ENCODE measurements at places on chromosomes 2 and 18.

DNA sequence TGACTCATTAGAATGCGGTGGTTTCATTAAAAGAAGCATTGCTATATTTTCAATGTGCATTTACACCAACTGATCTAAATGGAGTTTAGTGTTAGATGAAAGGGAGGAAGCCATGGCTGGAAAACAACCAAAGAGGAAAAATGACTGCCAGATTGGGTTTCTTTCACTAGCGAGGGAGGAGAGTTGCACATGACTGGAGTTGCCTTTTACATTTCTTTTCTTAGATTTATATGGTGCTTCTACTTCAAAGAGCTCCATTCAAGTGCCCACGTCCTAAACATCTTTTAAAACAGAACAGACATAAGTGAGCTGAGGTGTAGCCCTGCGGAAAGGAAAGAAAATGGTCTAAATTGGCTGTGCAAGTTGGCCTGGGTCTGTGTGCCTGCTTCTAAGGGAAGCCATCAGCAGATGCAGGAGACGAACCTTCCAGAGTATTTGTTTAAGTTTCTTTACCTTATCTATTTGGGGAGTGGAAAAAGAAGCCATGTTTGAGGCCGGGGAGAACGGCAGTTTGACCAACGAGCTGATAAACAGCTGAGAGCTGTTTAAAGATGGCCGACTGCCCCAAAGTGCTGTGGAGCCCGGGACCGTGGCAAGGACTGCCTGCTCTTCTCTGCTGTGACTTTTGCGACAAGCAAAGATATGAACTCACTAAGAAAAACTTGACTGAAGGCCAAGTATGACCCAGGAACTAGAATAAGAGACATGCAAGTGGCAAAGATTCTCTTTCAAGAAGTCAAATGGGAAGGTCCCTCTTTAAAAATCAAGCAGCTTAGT, 327.0 kb downstream of the ZNF516 start:
- no peak for DNase-seq

GRCh38 chr18:49645841-49646351, 84.0 kb downstream of the LIPG start:
- DNase-seq: no peak

DNA sequence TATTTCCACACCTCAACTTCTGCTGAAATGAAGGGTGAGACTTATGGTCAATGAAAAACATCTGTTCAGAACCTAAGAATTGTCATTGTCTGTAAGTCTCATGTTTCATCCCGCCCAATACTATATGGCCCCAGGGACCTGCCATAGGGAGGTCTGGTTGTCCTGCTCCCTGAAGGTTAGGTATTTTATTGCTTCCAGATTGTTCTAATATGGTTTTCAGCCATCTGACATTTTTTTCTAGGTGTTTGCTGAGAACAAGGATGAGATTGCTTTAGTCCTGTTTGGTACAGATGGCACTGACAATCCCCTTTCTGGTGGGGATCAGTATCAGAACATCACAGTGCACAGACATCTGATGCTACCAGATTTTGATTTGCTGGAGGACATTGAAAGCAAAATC, 7.3 kb downstream of the XRCC5 start:
- no peak for DNase-seq

GRCh38 chr2:237459741-237460174, 27.3 kb upstream of the MLPH start:
- DNase-seq: no peak

- no peak for DNase-seq
Observed at GRCh38 chr2:238287737-238288649, at the start of gene PER2. TSS of gene PER2 (minus strand) at chr2:238288610. CDS start at chr2:238277936, 10,674 bp downstream.

DNA sequence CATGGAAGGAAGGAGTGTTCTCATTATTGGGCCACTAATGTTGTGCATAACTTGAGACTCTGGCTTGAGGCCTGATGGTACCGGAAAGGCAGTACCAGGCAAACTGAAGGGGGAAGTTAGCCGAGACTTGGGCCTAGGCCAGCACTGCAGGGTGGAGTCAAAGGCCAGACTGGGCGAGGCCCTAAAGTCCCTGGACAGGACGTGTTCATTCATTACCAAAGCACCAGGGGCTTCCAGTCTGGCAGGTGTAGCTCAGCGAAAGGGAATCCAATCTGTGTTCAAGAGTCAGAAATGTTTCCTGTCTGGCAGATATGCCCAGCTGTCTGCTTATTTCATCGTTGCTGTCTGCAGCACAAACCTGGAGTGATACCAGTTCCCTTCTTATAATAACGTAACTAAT, 4.7 kb upstream of the ITSN2 start:
- no peak for DNase-seq

DNA sequence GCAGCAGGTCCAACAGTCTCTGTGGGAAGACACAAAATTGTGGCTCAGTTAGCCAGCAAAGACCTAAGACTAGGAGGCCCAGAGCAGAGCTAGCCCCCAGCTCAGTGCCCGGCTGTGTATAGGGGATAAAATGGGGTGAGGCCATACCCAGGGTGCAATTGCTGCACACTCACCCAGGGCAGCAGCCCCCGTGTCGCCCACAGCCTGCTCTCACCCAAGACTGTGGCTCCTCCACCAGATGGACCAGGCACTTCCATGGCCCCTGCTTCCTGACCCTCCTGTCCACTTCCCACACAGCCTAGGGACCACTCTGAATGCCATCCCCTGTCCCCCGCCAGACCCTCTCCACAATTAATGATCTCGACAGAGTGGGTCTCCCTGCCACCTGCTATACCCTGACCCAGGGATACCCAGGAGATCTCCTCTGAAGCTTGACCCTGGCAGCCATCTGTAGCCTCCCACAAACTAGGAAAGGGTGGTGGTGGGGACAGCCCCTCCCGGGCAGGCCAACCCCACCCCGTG, 85.7 kb downstream of the HS1BP3 start:
- no peak for DNase-seq

- DNase-seq: no peak
Observed at GRCh38 chr2:104758199-104758620, 95.7 kb upstream of the POU3F3 start.

- DNase-seq: no peak
Observed at GRCh38 chr2:140565756-140566155, 1565.1 kb downstream of the LRP1B start.

GRCh38 chr2:111676291-111676822, 207.6 kb downstream of the ANAPC1 start:
- DNase-seq: no peak

DNA sequence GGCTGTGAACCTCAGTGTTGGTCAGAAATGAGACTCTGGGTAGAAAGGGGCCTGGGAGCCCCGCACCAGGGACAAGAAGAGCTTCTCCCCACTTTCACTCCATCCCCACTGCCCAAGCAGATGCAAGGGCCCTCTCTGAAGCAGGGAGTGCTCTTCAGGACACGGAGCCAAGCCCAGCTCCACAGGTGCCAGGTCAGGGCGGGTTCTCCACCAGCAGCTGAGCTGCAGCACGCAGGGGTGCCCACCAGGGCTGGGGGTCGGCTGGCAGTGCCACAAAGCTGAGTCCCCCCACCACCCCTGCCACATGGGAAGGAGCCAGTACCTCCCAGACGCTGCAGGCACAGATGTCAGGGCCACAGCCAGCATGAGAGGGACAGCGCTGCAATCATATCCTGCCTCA, 106.2 kb downstream of the INHBB start:
- no peak for DNase-seq

- DNase-seq: no peak
Observed at GRCh38 chr2:132400901-132401240, 15.7 kb upstream of the GPR39 start.

DNA sequence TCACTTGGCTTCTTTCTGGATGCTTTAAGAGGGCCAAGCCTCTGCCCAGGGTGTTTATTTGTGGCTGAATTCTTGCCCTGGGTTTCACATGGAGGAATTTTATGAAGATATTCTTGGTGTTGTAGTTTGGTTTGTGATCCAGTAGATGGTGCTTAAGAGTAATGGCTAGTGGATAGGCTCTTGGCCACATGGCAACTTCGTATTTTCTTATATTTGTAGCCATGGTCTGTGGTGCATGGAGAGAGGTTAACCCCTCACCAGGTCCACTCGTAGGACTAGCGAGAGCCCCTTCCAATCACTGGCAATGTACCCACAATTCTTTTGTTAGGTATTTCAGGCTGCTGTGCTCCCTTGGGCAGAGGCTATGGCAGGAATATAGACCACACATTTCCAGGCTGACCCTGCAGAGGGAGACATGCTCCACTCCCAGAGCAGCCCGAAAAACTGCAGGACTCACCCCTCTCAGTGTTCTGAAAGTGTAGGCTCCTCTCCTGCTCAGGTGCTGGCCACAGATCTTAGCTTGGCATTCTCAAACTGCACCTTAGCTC, 582.1 kb upstream of the SETBP1 start:
- DNase-seq: no peak

DNA sequence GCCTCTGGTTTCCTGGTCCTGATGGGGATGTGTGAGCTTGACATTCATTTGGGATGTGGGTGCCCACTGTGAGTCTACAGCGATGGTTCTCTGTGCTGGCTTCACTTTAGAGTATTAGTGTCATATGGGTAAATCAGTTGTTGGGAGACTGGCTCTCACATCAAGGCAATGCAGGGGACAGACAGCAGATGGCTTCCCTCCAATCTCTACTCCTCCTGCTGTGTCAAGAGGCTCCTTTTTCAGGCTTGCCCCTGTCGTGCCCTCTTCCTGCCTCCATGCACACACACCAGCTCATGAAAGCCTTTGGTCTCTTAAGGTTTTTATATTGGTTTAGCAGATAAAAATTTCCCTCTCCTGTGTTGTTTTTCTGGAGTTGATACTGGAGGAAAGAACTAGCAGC, 315.6 kb downstream of the RDH14 start:
- DNase-seq: no peak

GRCh38 chr18:75234901-75235300, 24.3 kb downstream of the TSHZ1 start:
- DNase-seq: no peak

DNA sequence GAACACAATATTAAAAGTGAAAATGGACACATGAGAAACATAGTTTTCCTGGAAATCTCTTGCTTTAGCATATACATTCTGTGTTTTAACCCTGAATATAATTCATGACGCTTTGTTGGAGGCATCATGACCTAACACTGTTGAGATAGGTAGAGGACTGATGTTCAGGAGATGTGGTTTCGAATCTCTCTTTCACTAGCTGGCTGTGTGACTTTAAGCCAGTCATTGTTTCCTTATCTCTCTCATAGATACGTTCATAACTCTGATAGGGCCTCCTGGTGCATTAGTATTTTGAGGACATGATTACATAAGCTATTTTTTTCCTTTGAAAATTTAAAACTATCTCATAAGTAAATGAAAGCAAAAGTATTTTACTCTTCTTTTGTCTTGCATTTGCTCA, 179.0 kb upstream of the DTNA start:
- DNase-seq: no peak

DNA sequence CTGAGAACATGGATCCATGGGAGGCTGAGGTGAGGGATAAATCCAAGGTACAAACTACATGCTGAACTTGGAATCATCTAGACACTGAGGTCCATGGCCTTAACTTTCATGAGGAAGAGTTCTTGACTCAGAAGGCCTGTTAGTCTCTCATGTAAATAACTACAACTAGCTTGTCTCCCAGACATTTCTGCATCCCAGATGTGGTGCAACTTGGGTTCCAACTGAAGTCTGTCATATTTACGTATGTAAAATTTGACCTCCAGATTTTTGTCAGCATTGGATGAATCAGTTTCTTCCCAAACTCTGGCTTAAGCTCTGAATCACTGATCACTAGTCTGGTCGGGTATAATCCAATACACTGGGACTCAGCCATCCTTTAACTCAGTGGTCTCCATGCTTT, 306.9 kb downstream of the PDE11A start:
- no peak for DNase-seq

GRCh38 chr2:233331536-233331935, 22.8 kb upstream of the DGKD start:
- peak; percentile 90 for DNase-seq

GRCh38 chr2:231701456-231702373, 6.6 kb upstream of the PTMA start:
- DNase-seq: no peak

- DNase-seq: no peak
Observed at GRCh38 chr2:241542278-241542605, 16.3 kb upstream of the BOK start.

DNA sequence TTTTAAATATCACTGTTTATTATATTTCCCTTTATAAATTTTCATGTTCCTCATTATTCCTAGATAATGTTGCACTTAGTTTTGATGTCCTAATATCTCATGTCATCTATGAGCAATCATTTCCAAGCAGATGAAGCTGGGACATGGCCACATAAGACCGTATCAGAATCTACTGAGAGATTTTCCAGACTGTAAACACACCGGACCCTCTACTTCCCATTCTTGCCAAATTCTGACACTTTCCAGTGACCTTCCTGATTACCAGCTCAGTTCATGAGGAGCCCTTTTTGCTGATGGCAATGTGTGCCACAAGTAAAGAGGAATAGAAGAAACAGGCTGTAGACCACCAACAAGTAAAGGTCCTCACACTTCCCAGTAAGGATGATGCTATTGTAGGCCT, 20.3 kb upstream of the PDE1A start:
- no peak for DNase-seq

GRCh38 chr2:98701230-98701629, 29.7 kb downstream of the MGAT4A start:
- DNase-seq: no peak

GRCh38 chr2:225765820-225766219, 366.3 kb downstream of the NYAP2 start:
- DNase-seq: no peak

GRCh38 chr2:186201371-186201770, 284.7 kb upstream of the ZC3H15 start:
- DNase-seq: no peak

- DNase-seq: no peak
Observed at GRCh38 chr2:26179446-26179913, 6.6 kb downstream of the GAREM2 start.

GRCh38 chr18:62152844-62153243, 34.0 kb downstream of the PIGN start:
- DNase-seq: no peak

- DNase-seq: no peak
Observed at GRCh38 chr18:24658302-24658701, 197.9 kb downstream of the HRH4 start.

- DNase-seq: peak; percentile 48
Observed at GRCh38 chr2:190468814-190469569, 60.8 kb downstream of the MFSD6 start.

DNA sequence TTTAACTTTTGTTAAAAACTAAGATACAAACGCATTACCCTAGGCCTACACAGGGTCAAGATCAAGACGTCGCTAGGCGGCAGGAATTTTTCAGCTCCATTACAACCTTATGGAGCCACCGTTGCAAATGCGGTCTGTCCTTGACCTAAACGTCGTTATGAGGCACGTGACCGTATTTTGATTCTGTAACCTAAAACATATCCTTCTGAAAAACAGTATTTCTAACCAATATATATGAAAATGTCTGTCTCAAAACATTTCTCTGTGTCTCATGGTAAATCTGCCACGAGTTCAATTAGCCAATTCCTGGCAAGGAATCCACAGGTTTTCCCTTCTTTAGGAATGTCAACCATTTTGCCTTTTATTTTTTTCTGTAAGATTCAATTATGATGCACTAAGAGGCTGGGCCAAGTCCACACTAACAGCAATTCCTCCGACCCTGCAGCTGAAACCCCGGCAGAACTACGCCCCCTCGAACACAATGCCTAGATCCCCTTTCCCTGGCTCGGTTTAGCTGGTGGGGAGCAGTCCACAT, 1.7 kb downstream of the RTN4 start:
- no peak for DNase-seq

GRCh38 chr2:106960683-106961161, 74.8 kb upstream of the ST6GAL2 start:
- DNase-seq: no peak

GRCh38 chr2:218567797-218568189, 358 bp downstream of the USP37 start:
- DNase-seq: peak; percentile 25

All from GM12864 (cell line).